IPS-NIHi11 (cell line): ENCODE measurements at places on chromosomes 4 and X.

DNA sequence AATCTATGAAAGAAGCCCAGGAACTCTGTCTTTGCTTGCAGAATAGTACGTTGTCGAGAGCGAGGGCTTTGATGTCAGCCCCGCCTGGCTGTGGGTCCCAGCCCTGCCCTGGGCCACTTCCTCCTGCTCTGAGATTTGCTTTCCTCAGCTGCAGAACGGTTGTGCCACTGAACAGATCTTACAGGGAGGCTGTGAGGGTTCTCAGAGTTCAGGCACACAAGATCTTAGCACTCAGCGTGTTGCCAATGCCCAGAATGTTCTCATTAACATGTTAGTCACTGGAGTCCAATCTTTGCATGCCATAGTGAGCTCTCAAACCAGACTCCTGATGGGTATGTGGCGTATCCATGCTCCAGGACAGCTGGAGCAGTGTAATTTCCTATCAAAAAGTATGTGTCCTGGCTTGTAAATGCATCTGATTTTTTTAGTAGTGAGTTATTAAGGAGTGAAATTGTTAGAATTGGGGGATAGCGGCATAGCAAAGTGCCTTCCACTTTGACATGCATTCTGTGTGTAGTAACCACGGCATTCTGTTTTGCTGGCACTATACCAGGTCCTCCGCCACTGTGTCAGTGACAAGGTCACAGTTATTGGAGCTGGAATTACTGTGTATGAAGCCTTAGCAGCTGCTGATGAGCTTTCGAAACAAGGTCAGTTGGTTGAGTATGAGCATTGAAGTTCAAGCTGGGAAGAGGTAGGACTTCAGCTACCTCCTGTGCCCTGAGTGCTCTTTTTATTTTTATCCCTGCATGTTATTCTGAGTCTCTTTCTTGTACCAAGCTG, 31.6 kb downstream of the TKTL1 start:
- DNase-seq: no peak

DNA sequence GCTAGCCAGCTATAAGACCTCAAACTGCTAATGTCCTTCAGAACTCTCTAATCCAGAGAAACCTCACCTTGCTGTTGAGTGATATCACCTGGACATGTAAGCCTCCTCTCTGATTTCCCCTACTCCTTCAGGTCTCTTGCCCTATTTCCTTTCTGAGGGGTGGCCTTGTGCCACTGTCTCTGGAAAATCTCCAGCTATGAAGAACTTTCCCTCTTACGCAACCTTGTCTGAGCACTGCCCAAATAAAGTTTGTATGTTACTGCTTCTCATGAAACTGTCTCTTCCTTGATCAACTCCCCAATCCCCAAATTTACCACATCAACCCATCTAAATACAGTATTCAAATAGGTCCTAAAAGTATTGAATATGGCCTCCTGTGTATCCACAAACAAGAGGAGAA, 53.5 kb upstream of the VEGFD start:
- no peak for DNase-seq

DNA sequence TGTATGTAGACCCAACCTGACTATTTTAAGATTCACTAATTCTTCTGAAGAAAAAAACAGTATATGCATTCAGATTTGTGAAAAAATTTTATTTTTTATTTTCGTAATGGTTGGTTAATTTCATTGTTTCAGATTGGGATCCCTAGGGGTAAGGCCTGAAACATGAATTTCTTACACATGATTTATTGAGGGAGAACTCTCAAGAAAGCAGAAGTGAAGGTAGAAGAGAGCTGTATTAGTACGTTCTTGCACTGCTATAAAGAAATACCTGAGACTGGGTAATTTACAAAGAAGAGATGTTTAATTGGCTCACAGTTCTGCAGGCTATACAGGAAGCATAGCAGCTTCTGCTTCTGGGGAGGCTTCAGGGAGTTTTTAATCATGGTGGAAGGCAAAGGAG, 611.9 kb upstream of the TECRL start:
- DNase-seq: no peak

GRCh38 chrX:9149501-9150245, 115.7 kb upstream of the FAM9B start:
- DNase-seq: no peak

DNA sequence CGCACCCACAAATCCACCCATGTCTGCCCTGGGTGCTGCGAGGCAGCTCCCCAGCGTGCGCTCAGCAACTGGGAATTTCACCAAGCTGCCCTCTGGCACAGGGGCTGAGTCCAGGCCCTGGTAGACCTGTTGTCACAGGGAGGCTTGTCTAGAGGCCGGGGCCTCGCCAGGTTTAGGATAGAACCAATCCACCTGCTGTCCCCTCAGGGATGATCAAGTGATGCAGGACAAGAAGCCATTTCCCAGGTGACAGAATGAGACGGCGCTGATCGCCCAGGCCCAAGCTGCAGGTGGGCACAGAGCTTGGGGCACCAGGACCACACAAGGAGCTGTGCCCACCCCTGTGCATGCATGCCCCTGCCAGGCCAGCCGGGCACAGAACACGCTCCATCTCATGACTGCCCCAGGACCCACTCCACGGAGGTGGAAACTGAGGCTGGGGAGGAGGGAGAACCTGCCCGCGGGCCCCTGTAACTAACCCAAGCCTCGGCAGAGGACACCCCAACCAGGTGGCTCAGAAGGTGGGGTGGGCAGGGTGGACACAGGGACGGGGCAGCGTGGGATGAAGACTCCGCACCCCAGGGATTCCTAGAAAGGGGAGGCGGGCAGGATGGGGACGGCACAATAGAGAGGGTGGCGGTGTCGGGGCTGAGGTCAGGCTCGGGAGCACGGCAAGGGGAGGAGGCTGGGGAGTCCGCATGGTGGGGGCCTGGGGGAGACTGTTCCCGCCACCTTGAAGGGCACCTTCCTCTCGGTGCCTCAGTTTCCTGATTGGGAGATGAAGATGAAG, 78.0 kb downstream of the ZFYVE28 start:
- no peak for DNase-seq

DNA sequence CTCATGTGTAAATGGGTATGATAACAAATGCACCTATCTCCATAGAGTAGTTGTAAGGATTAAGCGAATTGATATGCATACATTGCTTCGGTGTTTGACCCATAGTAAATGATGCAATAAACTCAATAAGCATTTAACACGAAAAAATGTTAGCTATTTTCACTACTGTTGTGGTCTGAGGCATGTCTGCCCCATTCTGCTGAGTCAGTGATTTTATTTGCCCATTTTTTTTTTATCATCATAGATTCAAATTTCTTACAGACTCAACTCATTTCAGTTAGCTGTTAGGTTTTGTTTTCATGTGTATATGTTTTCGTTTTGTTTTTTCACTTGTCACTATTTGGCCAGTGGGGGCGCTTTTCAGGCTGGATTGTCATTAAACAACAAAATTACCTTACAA, 27.8 kb upstream of the ARHGEF9 start:
- no peak for DNase-seq

DNA sequence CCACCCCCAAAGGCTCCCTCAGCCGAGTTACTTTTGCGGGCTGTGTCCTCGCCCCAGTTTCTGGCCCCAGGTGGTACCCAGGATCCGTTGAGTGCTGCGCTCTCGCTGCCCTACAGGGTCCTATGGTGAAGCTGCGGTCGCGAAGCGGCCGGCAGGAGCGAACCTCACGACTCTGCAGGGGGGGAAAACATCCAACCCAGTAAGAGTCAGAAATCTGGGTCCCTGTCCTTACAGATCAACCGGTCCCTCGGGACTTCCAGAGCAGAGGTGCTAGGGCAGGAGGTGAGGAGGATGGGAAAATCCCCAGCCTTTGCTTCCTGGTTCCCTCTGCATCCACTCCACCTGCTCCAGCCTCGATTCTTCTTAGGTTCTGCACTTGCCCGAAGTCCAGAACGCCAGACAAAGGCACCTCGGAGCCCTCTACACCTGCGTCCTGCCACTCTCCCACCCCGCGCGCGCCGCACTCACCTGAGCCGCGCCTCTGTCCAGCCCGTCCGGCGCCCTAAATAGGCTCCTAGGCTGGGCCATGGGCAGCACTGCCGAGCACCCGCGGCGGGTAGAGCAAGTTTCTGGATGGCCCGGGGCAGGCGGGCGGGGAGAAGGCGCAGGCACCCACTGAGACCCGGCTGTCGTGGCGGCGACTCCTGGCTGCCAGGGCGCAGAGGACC, at the start of gene HS3ST1:
Gene HS3ST1 (minus strand): TSS at position 664 of the 668 bp plus-strand sequence. CDS start 28,889 bp downstream, outside the sequence.
- DNase-seq: peak; percentile 11

- no peak for DNase-seq
These were observed 768.2 kb downstream of the KCTD8 start for GRCh38 chr4:43680421-43680820.

DNA sequence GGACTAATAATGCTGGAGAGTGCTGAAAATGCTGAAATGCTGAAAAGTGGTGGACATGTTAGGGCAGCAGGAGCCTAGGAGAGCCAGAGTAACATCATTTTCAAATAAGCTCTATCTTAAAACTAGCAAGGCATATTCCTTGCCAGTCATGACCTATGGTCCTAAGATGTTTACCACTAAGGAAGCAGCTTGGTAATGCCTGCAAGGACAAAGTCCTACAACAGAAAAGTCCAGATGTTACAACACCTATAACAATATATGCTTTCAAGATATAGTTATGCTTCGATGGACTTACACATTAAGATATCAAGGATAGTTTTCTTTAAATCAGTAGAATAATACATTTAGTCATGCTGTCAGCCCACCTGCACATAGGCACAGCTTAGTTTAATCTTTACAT, 4.5 kb upstream of the ADH4 start:
- no peak for DNase-seq

GRCh38 chr4:156779042-156779441, 192.6 kb downstream of the PDGFC start:
- DNase-seq: no peak

DNA sequence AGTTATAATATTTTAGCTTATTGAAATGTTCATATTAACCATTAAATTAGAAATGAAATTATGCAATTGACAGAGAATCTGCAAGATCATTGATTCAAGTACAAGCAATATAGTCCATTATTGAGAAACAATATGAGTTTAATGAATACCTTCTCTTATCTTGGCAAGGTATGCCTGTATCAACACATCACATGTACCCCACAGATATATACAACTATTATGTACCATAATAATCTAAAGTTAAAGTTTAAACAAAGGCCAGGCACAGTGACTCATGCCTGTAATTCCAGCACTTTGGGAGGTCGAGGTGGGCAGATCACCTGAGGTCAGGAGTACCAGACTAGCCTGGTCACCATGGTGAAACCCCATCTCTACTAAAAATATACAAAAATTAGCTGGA, 514.7 kb downstream of the PCDH7 start:
- no peak for DNase-seq

- DNase-seq: no peak
These were observed 12.4 kb upstream of the PACRGL start for GRCh38 chr4:20687864-20688263.
